SJCRH30 (cell line): ENCODE measurements at places on chromosomes 6 and 20. TPM values are rescaled to one million over a fixed set of nuclear protein-coding genes. Genes with fewer than 3 reads are reported as not detected.

CRIP3 gene
- total RNA-seq = not detected in 2 replicates

TNFRSF21 gene
- total RNA-seq = 23.0 and 25.1 TPM in 2 replicates

IRAK1BP1 gene
- 4.4 and 5.4 TPM in 2 replicates for total RNA-seq

BACH2 gene
- 3.8 and 4.1 TPM in 2 replicates for total RNA-seq

SCAF8 gene
- 48.2 and 50.7 TPM in 2 replicates for total RNA-seq

KHDC1L gene
- not detected in 2 replicates for total RNA-seq

ARMC2 gene
- total RNA-seq = 3.5 and 3.8 TPM in 2 replicates

SLCO4A1 gene
- 3.9 and 5.8 TPM in 2 replicates for total RNA-seq

UBD gene
- not detected in 2 replicates for total RNA-seq

ARMH2 gene
- total RNA-seq = not detected in 2 replicates

RIMS1 gene
- 0.24 and 0.28 TPM in 2 replicates for total RNA-seq

PAX1 gene
- total RNA-seq = not detected in 2 replicates

SOBP gene
- 7.0 and 7.8 TPM in 2 replicates for total RNA-seq

TMEM217 gene
- 0.73 TPM in 1 of 2 replicates, not detected in the other for total RNA-seq

TMEM200A gene
- 1.9 TPM in 2 replicates for total RNA-seq

ESR1 gene
- 0.03 TPM in 1 of 2 replicates, not detected in the other for total RNA-seq

NRN1 gene
- 110 and 114 TPM in 2 replicates for total RNA-seq

MCHR2 gene
- total RNA-seq = not detected in 2 replicates

PLEKHG1 gene
- total RNA-seq = 13.6 and 13.8 TPM in 2 replicates

BPIFB2 gene
- not detected in 2 replicates for total RNA-seq

TRIM38 gene
- total RNA-seq = 3.2 and 3.3 TPM in 2 replicates

SLC24A3 gene
- total RNA-seq = 0.34 and 0.38 TPM in 2 replicates

SYNDIG1 gene
- total RNA-seq = 0.05 TPM in 1 of 2 replicates, not detected in the other

RAMACL gene
- 0.12 and 0.15 TPM in 2 replicates for total RNA-seq

BLTP3A gene
- total RNA-seq = 6.8 and 8.8 TPM in 2 replicates

LY6G6C gene
- total RNA-seq = not detected in 2 replicates

LIME1 gene
- total RNA-seq = 4.5 and 10.0 TPM in 2 replicates

MATN4 gene
- total RNA-seq = 0.18 TPM in 1 of 2 replicates, not detected in the other

PSORS1C1 gene
- 0.48 and 0.67 TPM in 2 replicates for total RNA-seq

CALHM4 gene
- not detected in 2 replicates for total RNA-seq

KCNK17 gene
- not detected in 2 replicates for total RNA-seq

TSHZ2 gene
- not detected in 2 replicates for total RNA-seq

DEFB124 gene
- total RNA-seq = not detected in 2 replicates

ROS1 gene
- total RNA-seq = 0.05 and 0.10 TPM in 2 replicates

MRAP2 gene
- total RNA-seq = 18.3 and 20.3 TPM in 2 replicates

ELOVL2 gene
- total RNA-seq = 18.0 and 21.1 TPM in 2 replicates

SPATA25 gene
- total RNA-seq = 2.1 and 2.8 TPM in 2 replicates

SNAP25 gene
- total RNA-seq = not detected in 2 replicates

TMEM74B gene
- not detected in 2 replicates for total RNA-seq

HS3ST5 gene
- 0.55 and 0.56 TPM in 2 replicates for total RNA-seq

RAET1E gene
- not detected in 2 replicates for total RNA-seq

OR2H1 gene
- not detected in 2 replicates for total RNA-seq

GJA1 gene
- 4.0 and 4.5 TPM in 2 replicates for total RNA-seq

TCP11 gene
- not detected in 2 replicates for total RNA-seq

LGSN gene
- not detected in 2 replicates for total RNA-seq
